ENCODE measurements at places on chromosomes 7 and 10.

GRCh38 chr10:12849319-12850181 is 152.0 kb downstream of the CCDC3 start:
- DNase-seq, result no peak

GRCh38 chr10:107894516-107894915 is 730.0 kb upstream of the SORCS1 start:
- no peak for DNase-seq

- no peak for DNase-seq
These were observed 16.2 kb upstream of the CPVL start for GRCh38 chr7:29162577-29162976.

DNA sequence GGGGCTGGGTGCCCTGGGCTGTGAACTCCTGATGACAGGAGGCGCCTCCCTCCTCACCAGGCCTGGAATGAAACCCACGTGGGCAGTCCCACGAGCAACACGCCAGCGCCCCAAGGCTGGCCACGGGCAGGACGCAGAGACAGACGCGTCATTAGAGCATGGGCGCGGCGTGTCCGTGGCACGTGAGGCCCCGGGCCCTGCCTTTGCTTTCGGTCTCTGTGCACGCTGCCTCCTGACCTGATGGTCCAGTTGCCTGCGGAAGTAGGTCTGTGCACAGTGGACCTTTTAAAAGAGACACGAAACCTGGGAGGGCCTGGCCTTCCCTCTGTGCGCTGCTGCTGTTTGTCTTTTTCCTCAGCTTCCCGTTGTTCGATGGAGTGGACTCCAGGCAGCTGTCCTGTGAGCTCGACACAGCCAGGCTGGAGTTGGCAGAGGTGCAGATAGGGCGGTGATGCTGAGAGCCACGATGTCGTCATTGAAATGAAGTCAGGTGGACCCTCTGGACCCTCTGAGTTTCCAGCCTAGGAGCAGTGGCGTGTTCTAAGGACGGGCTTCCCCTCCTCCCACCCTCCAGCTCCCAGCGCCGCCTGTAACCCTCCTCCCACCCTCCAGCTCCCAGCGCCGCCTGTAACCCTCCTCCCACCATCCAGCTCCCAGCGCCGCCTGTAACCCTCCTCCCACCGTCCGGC is 40.1 kb upstream of the CFAP46 start:
- no peak for DNase-seq

DNA sequence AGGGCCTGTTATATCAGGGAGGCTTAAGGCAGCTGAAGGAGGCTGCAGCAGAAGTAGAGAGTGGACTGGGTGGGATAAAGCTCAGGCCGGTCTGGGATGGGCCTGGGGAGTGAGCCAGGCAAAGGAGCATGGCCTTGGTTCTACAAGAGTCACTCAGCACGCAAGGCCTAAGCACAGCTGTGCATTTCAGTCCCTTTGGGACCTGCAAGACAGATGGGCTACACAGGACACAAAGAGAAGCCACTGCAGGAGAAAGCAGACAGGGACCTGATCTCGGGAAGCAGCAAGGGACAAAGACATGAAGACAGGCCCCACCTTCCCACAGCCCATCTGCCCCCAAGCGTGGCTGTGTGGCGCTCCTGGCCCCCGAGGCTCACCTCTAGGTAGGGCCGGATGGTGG is 29.4 kb downstream of the RRP12 start:
- no peak for DNase-seq

GRCh38 chr10:77490534-77491314 is 146.9 kb downstream of the KCNMA1 start:
- no peak for DNase-seq

DNA sequence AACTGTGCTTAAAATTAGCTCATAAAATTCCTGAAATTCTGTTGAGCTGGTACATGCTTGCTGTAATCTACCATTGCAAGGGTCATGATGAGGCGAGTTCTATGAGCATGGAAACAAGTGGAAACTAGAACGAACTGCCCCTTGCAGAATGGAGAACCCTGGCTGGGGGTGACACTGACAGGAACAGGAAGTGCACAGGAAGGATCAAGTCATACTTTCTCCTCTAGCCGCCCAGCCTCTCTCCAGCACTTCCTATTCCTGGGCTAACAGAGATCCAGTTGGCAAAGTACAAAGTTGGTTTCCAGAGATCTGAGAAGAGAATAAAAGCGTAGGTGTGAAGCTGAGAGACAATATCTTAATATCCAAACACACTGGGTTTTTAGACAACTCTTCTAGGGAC is 414.2 kb upstream of the PODXL start:
- DNase-seq, result no peak

GRCh38 chr10:97328646-97329453 is 5.7 kb downstream of the FRAT2 start:
- no peak for DNase-seq

DNA sequence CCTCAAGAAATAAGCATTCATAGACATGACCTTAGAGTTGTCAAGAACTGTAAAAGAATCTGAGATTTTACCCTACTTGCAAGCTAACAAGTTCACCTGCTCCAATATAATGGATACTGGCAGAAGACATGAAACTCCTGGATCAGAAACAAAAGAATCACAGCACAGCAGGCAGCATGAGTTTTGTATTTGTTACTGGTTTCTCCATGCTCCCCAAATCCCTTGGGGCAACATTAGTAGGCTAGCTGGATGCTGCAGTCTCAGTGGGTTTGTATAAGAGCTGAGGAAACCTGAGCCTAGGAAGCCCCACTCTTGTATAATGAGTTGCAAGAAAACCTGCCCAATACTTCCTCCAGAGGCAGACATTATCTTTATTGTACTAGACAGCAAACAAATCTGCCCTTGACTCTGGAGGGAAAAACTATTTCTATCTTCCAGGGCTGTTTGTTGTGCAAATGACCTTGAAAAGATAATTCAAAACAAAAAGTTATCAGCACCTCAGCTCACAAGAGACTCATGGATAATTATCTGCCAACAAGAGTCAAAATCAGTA is 64.8 kb downstream of the ABLIM1 start:
- DNase-seq, result no peak

DNA sequence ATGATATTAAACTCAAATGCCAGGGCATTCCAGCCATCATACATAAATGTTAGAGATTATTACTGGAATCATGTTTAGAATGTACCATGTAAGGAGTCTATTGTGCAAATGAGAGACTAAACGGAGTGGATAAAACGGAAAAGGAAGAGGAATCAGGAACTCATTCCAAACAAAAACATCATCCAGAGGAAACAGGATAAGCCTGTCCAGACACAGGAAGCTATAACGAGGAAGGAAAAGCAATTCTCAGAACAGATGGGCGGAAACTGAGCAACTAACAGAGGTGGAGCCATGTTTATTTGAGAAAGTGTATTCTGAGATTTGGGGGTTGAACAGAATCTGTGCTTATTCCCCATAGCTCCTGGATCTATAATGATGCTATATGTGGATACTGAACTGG is 52.3 kb upstream of the TRIM24 start:
- no peak for DNase-seq

GRCh38 chr7:155355745-155356144 is 58.1 kb downstream of the INSIG1 start:
- no peak for DNase-seq

GRCh38 chr7:135260470-135260869 is 26.8 kb downstream of the STRA8 start:
- DNase-seq, result no peak

- DNase-seq, result no peak
These were observed 23.2 kb downstream of the STMP1 start for GRCh38 chr7:135685306-135686084.

DNA sequence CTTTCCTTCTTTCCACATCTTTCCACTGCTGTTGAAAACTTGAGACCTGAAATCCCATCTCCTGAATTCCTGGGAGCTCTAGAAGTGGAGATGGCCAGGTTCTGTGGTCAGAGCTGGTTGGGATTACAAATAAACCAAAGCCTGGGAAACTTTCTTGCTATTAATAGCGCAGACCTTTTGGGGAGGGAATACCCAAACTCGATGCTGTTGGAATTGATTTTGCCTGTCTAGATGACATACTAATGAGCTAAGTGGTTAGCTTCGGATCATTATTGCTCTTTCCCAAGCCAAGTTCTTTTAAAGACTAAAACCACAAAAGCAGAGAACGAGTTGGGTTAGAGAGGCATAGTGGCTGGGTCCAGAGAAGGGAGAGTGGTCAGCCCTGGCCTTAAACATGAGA is 76.6 kb downstream of the TCF7L2 start:
- no peak for DNase-seq

DNA sequence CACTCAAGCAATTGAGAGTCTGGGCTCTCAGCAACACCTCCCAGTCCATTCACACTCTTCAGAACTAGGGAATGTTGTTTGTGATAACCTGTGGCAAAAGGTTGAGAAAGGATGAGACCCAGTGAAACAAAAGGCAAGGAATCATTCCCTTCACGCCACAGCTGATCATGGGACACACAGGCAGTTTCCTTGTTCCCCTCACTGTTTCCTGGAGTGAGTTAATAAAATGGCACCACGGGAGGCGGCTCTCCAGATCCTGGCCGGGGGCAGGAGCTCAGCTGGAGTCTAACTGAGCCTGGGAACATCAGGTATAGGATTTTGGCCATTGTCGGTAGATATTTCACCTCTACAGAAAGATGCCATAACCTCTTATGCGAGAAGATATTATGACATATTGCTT is 107.3 kb upstream of the FAM171A1 start:
- no peak for DNase-seq

- DNase-seq, result no peak
These were observed 12.0 kb downstream of the FAM20C start for GRCh38 chr7:204326-204725.

DNA sequence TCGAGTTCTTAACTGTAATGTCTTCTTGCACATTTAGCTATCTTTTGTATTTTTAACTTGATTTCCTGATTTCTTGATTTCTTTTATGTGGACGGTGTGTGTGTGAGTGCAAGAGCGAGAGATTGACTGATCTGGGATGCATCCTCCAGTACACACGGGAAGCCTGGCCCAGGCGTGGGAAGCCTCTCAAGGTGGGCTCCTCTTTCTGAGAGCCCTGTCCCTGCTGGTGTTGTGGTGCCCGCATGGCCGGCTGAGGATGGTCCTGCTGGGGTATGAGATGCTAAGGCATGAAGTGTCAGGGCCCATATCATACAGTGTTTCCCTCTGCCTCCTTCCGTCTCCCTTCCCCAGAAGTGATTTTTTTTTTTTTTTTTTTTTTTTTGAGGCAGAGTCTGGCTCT is 130.8 kb upstream of the TCERG1L start:
- DNase-seq, result no peak

- DNase-seq, result no peak
These were observed 227.6 kb downstream of the FZD1 start for GRCh38 chr7:91491868-91492267.

- no peak for DNase-seq
These were observed 8.7 kb downstream of the CHST15 start for GRCh38 chr10:124084708-124085107.

DNA sequence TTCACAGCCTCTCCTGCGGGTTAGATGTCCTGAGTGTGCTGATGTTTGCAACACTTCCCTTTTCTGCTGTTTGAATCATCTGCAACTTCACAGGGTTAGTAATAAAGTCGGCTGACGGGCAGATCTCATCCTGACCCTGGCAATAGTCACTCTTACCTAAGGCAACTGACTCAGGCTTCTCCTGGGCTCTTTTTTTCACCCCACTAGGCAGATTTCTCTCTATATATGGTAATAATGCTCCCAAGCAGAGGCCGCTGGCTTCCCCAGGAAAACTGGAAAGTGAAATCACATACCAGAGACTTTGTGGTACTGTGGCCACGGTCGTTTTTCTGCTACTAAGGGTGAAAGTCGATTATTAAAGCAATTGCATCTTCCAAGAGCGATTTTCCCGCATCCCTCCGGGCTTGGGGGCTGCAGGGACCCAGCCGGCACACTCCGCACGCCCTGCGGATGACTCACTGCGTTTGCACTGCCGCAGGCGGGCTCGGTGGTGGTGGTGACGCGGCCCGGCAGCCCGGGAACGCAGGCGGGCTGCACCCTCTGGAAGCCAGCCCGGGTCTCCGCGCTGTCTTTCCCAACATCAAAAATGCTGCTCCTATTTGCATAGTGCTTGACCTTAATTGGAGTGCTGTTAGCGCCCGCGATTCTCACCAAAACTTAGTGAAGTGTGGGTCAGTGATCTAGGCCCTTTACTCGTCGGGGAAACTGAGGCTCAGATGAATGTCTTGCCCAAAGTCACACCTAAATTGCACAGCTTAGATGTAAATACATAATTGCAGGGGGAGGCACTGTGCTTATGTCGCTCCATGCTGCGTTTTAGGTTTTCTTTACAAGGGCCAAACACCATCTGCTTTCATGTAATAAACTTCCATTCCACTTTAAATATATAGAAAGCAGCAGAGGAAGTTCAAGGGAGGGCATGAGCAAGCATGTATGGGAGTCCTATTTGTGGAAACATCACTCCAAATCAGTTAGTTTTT is 47.6 kb upstream of the ITGB1 start:
- peak; percentile 39 for DNase-seq

Data from gastrocnemius medialis (tissue), 4 donors.